ENCODE measurements at places on chromosomes 5 and 9.

- DNase-seq = no peak
These were observed 42.4 kb downstream of the MARCHF11 start for GRCh38 chr5:16137177-16137576.

DNA sequence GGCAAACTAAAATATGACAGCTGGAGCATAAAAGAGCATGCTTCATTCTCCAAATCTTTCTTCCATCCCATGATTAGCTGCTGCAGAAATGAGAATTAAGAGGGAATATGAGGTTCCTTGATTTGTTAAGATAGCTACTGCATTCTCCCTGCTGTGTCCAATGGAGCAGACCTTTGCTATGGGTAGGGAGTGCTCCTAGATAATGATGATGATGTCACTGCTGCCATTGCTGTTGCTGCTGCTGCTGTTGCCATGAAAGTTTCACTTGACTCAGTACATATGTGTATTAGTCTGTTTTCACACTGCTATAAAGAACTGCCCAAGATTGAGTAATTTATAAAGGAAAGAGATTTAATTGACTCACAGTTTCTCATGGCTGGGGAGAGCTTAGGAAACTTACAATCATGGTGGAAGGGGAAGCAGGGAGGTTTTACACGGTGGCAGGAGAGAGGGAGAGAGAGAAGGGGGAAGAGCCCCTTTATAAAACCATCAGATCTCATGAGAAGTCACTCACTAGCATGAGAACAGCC, 128.9 kb downstream of the INSYN2B start:
- DNase-seq = no peak

- no peak for DNase-seq
These were observed 11.5 kb upstream of the FAF2 start for GRCh38 chr5:176436656-176437055.

- DNase-seq = no peak
These were observed 33.4 kb downstream of the STARD4 start for GRCh38 chr5:111478898-111479297.

GRCh38 chr9:97502984-97503861, 1.8 kb downstream of the TMOD1 start:
- no peak for DNase-seq

DNA sequence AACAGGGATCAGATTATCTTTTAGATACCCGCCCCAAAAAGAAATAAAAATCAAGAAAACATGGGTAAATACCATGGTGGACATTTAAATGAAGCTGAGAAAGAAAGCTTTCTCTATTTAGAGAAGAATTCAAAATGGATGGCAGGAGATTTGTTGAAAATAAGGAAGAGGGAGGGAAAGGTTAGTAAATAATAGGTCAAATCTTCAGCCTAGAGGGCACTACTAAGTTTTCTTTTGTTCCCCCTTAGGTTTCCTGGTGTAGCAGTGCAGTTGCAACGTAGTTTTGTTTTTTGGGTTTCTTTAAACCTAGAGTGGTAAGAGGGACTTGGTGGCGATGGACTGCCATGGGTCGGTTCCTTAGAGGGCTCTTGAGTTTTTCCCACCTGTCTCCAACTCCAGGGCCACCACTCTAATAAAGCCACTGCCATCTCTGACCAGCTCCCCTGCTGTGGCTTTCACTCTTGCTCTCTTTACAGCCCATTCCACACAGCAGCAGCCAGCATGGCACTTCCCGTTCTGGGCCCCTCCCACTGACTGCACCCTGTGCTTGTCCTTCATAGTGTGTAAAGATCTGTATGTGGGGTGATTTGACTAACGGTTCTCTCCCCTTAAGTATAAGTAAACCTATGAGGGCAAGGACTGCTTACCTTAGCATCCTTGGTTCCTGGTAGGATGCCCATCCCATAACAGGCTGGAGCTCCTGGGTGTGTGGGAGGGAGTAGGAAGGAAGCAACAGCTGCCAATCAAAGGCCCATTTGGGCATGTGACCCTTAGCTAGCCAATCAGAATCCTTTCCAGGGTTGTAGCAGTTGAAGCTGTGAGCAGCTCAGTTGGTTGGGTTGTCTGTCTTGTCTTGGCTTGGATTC, 118.3 kb downstream of the SLC1A3 start:
- no peak for DNase-seq

Data from stimulated activated CD4-positive, alpha-beta T cell treated with anti-CD3 and anti-CD28 coated beads, Interleukin-15, amount 100 ng/mL, for 48 hours (primary cell).